Effector memory CD4-positive, alpha-beta T cell (primary cell): ENCODE measurements at places on chromosomes 2 and 18.

DNA sequence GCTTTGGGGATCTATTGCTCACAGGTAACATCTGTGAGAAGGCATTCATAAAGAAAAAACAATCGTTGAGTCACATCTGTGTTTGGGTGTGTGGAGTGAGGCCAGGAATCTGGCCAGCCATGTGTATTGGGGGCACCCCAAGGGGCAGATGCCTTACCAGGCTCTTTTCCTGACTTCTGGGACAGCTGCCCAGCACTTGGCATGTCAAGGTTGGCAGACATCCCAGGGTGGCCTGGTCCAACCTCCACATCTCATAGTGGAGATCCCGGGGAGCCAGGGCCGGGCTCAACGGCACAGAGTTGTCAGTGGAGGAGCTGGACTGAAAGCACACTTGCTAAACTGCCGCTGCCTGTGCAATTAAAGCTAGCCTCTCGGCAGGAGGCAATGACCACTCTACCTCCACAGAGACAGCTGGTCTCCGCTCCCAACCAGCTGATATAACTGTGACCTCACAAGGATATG, 75.3 kb upstream of the MGAT4A start:
- DNase-seq = no peak

DNA sequence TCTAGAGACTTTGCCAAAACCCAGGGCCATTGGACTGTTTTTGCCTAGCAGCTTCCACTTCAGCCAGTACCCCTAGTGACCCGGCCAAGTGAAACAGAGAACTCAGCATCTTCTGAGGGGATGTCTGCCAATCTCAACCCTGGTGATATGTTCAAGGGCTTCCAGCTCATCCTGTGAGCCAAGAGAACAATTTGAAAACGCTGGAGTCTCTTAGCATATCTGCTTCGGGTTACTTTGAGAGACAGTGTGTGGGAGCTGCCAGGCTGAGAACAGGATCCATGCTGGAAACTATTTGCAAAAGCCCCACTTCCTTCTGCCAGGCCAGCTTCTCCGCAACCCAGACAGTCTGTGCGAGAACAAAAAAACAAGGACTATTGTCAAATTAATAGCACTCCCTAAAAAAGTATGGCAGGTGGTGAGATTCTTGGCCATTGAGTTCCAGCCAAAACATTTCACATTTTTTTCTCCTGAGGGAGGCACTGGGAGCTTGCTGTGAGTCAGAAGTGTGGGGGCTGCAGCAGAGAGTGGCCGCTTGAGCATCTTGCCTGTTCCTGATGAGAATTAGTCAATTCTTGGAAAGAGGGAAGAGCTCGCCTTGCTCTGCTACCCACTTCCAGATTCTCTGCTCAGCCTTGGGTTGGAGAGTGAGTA, 395.6 kb upstream of the TRIB2 start:
- DNase-seq = no peak

GRCh38 chr2:149513461-149513860, 74.1 kb downstream of the MMADHC start:
- DNase-seq = no peak

DNA sequence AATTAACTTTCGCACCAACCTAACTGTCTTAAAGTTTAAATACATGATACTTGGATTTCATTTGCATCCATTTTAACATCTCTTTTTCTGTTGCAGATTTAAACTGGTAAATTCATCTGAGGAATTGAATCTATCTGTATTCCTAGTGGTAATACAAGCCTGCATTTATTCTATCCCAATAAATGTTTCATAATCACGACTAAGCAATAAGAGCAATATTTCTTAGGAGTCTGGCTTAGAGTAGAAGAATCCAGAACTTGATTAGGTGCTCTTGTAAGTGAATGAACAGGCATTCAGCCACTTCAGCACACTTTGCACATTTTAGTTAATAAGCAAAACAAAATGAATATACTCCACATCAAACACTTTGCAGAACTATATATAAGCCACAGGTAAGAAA, 27.0 kb downstream of the MSH6 start:
- DNase-seq = no peak

DNA sequence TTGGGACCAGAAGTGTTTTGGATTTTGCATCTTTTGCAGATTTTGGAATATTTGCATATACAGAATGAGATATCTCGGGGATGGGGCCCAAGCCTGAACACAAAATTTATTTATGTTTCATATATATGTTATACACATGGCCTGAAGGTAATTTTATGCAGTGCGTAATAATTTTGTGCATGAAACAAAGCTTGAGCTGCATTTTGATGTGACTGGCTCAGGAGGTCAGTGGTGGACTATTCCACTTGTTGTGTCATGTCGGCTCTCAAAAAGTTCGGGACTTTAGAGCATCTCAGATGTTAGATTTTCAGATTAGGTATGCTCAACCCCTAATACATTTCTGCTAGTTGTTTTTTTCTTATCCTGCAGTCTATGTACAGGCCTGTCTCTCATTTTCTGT, 145.4 kb downstream of the FAM210A start:
- no peak for DNase-seq

- no peak for DNase-seq
These were observed 6.6 kb downstream of the STAT4 start for GRCh38 chr2:191144217-191144616.

- no peak for DNase-seq
These were observed 921 bp downstream of the RPE start for GRCh38 chr2:210003359-210003758.

- DNase-seq = no peak
These were observed 22.5 kb upstream of the GBX2 start for GRCh38 chr2:236190674-236191073.

GRCh38 chr2:22282220-22282619, 1102.8 kb upstream of the KLHL29 start:
- no peak for DNase-seq

- no peak for DNase-seq
These were observed 616.6 kb upstream of the FSHR start for GRCh38 chr2:49770919-49771318.

DNA sequence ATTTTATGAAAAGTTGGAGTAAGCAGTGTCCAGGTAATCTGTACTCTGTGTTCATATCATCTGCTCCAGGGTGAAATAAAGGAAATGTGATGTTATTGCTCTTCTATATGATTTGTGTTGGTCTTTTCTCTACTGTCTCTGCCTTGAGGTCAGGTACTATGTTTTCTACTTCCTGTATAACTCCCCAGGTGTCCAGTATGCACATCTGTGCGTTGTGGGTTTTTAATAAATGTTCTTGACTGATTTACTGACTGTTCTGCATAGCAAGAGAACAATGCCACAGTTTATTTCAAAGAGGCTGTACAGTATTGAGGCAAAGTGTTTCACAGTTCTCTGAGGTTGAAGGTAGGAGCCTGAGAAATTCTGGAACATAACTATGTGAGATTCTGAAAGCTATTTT, 89.7 kb downstream of the BABAM2 start:
- DNase-seq = no peak

- DNase-seq = no peak
These were observed 59.2 kb upstream of the POMC start for GRCh38 chr2:25227576-25227975.
